ENCODE measurements at places on chromosomes 5 and 9. TPM values are rescaled to one million over a fixed set of nuclear protein-coding genes. Genes with fewer than 3 reads are reported as not detected.

CNTLN gene
- total RNA-seq: 9.4 TPM

FOCAD gene
- total RNA-seq: 108 TPM

CCL27 gene
- not detected for total RNA-seq

GOLGA1 gene
- 11.0 TPM for total RNA-seq

FOXD4L3 gene
- total RNA-seq: not detected

GAS1 gene
- 113 TPM for total RNA-seq

ARHGEF37 gene
- 2.1 TPM for total RNA-seq

MOB3B gene
- total RNA-seq: 1.0 TPM

SV2C gene
- under 0.01 TPM for total RNA-seq

ATOX1 gene
- total RNA-seq: 20.4 TPM

AQP7 gene
- total RNA-seq: 6.3 TPM

AIF1L gene
- 12.0 TPM for total RNA-seq

PTPN3 gene
- 7.8 TPM for total RNA-seq

CAMSAP1 gene
- 31.3 TPM for total RNA-seq

TRPM6 gene
- under 0.01 TPM for total RNA-seq

ZNF454 gene
- total RNA-seq: 4.2 TPM

PCDHA4 gene
- total RNA-seq: 0.52 TPM

SLC25A2 gene
- total RNA-seq: 0.52 TPM

ZNF300 gene
- total RNA-seq: 5.2 TPM

SLC36A3 gene
- not detected for total RNA-seq

PRUNE2 gene
- total RNA-seq: 7.8 TPM

OSTF1 gene
- 17.7 TPM for total RNA-seq

DNM1 gene
- total RNA-seq: 20.4 TPM

TPPP gene
- total RNA-seq: 3.7 TPM

C9orf50 gene
- not detected for total RNA-seq

All from skeletal muscle tissue (tissue), 5 donors.